ENCODE measurements at places on chromosomes 6 and 20.

GRCh38 chr20:38601216-38602184, at the start of gene ARHGAP40:
Gene ARHGAP40, plus strand, starts transcription at chr20:38601809.
- no peak for DNase-seq

- no peak for DNase-seq
These were observed 21.0 kb downstream of the COL9A1 start for GRCh38 chr6:70281923-70282311.

- DNase-seq: no peak
These were observed 28.6 kb upstream of the ENPP5 start for GRCh38 chr6:46199387-46199786.

- DNase-seq: no peak
These were observed 1.2 kb upstream of the SPATS1 start for GRCh38 chr6:44341095-44341890.

DNA sequence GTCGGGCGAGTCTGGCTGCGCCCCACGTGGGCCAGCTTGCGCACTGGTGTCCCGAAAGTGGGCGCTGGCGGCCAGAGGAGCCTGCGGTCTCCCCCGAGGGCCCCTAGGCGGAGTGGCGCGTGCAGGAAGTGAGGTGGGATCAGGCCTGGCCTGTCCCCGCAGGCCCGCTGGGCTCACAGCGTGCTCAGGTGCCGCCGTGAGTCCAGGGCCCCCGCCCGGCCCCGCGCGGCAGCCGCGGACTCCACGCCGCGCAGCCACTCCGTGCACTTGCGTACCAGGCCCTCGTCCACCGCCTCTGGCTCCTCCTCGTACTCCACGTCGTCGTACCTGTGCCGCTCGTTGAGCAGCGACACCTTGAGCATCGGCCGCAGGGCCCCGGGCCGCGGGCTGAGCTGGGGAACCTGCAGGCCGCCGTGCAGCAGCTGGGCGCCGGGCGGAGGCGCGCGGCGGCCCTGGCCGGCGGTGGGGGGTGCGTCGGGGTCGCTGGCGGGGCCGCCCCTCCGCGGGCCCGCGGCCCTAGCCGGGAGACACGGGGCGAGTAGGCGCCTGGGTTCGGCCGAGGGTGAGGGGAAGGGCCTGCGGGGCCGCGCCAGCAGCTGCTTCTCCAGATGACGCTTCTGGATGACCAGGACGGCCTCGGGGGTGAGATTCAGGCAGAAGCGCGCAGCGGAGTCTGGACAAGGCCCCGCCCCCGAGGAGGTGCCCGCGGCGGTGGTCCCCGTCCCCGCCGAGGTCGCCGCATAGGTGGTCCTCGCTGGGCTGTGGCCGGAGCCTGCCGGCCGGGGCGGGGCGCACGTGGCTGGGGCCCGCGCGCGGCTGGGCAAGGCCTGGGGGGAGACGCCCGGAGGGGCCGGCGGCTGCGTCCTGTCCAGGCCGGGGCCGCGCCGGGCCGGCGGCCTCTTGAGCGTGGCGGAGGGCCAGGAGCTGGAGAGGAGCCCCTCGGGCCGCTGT, 835 bp downstream of the PRR18 start:
- DNase-seq: no peak

DNA sequence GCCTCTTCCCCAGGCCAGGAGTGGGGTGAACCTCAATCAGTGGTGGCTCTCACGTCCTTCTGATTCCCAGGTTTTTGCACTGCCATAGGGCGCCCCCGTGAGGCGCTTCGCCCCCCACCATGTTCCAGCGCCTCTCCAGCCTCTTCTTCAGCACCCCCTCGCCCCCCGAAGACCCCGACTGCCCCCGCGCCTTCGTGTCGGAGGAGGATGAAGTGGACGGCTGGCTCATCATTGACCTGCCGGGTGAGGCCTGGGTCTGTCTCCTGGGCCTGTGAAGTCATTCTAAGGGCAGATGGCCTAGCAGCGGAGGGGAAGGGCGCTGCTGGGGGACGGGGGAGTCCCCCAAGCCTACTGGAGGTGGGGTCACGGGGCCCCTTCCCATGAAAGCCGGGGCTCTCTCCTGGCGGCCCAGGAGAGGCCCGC, 4.5 kb downstream of the TP53INP2 start:
- peak; percentile 38 for DNase-seq

GRCh38 chr6:12903246-12903645, 186.7 kb downstream of the PHACTR1 start:
- DNase-seq: no peak

GRCh38 chr6:39197521-39197920, 31.8 kb downstream of the KCNK5 start:
- DNase-seq: no peak

GRCh38 chr6:109236115-109237076, 141.1 kb downstream of the CEP57L1 start:
- no peak for DNase-seq

GRCh38 chr6:80366051-80366450, 259.6 kb downstream of the BCKDHB start:
- DNase-seq: no peak

DNA sequence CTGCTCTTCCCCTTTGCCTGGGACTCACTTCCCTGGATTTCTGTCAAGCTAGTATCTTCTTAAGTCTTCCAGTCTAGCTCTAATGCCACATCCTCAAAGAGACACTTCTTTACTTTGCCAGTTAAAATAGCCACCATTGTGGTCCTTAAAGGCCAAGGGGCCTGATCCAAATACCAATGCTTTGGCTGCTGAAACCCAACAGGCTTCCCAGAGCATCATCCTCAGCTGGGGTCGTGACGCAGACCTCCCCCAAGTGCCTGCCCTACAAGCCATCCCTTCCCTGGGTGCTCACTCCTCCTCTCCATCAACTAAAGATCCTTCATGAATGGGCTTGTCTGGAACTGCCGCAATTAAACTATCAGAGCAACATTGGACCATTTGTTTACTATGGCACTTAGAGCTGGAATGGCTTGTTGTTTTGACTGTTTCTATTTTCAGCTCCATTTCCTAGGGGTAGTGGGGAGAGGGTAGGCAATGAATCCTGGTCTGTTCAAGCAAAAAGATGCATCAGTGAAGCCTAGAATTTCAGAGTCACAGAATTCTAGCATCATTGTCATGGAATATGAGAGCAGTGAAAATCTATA, 79.6 kb upstream of the SIRPA start:
- no peak for DNase-seq

DNA sequence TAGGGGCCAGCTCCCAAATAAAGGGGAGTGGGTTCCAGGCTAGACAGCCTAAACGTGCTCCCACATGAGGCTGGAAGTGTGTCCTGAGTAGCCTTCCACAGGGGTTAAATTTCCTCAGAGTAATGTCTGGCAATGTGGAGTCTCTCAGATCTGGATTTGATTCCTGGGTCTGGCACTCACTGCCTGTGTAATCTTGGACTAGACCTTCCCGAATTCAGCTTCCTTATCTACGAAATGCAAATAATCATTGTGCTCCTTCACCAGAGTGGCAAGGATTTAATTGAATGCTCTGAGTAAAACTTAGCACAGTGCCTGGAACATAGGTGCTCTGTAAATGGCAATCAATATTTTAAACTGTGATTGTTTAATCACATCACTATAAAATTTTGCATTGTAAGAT, 114.4 kb downstream of the SLX4IP start:
- no peak for DNase-seq

GRCh38 chr6:41970436-41970846, 28.8 kb upstream of the CCND3 start:
- no peak for DNase-seq

- no peak for DNase-seq
These were observed 4.6 kb upstream of the PREX1 start for GRCh38 chr20:48832405-48832730.

- DNase-seq: no peak
These were observed 12.1 kb upstream of the TCF15 start for GRCh38 chr20:622161-622560.

DNA sequence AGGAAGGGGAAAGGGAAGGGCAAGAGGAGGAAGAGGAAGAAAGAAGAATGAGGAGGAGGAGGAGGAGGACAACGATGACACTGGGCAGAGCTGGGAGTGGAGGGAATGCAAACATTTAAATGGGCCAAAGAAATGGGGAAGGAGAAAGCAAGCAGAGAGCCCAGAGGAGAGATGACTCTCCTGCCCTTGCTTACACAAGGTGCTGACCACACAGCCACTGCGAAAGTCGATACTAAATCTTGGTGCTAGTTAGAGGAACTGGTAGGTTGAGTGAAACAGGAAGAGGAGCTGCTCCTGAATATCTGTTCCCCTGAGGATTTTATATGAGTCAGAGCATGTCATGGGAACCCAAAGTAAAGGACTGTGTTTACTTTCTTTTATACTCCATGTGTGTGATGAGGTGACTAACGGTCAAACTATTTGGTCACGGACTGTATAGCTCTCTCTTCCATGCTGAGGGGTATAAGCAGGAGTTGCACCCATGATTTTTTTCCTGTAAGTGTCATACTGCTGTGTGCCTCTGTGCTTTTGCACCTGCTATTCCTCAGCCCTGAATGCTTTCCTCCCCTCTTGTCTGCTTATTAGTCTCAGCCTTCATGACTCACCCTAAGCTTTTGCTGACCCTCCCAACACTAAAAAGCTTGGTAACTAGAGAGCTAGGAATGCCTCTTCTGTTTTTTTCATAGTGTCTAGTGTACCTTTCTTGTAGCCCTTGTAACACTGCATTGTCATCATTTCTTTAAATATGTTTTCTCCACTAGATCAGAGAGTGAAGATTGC, 9.5 kb upstream of the PAQR8 start:
- DNase-seq: no peak

GRCh38 chr20:40654876-40655275, 34.2 kb downstream of the MAFB start:
- DNase-seq: no peak

DNA sequence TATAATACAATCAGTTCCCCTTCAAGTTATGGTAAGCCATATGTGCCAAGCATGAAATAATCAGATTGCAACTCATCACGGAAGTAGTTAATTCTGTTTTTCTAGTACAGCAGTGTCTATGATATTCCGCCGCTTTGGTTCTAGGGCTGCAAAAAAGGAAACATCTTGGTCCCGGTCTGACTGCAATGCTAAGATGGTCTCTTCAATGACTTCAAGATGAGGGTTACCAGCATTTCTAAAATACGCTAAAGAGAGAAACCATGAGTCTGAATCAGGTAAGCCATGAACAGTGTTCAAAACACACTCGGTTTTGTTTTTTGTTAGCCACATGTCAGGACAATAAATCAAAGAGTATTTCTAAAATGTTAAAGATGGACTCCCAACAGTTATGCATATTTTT, 3.2 kb upstream of the ANKRD60 start:
- DNase-seq: no peak

- DNase-seq: no peak
These were observed 78.5 kb downstream of the FARS2 start for GRCh38 chr6:5339786-5340185.

GRCh38 chr6:12228447-12229146, 61.6 kb upstream of the EDN1 start:
- no peak for DNase-seq

DNA sequence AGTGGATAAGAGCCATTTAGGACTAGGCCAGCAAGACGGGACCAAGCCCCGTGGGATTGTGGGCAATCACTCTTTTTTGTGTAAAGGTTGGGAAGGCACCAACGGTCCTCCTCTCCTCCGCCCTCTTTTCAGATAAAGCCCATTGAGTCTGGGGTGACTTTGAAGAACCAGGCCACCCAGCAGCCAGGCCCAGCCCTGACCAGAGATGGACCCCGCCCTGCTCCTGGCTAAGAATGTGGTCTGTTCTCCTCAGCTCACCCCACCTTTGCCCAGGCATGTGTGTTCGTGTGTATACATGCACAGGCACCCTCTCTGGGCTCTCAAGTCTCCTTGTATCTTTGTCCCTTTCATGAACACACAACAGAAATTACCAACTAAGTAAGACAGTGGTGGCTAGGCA, 9.1 kb downstream of the SDC4 start:
- no peak for DNase-seq

GRCh38 chr6:133428295-133428694, 187.1 kb downstream of the EYA4 start:
- no peak for DNase-seq

GRCh38 chr6:121441477-121441876, 6.0 kb downstream of the GJA1 start:
- no peak for DNase-seq

DNA sequence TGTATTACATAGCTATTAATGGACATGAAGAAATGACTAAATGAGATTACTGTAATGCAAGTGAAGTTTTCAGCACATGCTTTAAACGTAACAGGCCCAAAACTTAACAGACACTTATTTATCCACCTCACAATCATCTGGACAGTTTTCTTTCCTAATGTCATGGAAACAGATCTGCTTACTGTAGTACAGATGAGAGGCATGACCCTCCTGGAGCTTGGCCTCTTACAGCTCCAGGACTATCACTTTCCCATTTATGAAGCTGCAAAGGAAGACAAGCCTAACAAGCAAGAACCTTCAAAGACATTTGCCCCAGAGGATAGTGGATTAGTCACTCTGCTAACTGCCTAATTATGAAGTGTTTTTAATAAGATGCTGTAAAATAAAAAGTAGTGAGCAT, 419.3 kb downstream of the PHF3 start:
- no peak for DNase-seq

DNA sequence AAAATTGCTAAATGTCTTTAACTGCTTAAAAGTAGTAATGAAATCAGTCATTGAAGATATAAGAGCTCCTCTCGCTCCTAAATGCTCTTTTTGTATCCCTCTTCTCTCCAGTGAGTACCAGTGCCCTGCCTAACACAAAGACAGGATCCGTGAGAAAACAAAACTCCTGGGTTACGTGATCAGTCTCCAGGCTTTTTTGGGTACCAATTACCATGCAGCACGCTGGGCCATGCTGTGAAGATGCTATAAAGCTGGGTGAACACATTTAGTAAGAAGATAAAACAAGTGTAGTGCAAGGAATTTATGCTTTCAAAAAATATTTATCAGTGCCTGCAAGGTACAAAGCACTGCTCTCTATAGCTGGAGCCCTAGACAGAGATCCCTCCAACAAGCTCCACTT, 66.7 kb downstream of the AGPAT4 start:
- DNase-seq: no peak

- no peak for DNase-seq
These were observed 64.3 kb upstream of the PRSS16 start for GRCh38 chr6:27183060-27183832.

GRCh38 chr6:5871296-5871695, 135.4 kb downstream of the NRN1 start:
- DNase-seq: no peak

DNA sequence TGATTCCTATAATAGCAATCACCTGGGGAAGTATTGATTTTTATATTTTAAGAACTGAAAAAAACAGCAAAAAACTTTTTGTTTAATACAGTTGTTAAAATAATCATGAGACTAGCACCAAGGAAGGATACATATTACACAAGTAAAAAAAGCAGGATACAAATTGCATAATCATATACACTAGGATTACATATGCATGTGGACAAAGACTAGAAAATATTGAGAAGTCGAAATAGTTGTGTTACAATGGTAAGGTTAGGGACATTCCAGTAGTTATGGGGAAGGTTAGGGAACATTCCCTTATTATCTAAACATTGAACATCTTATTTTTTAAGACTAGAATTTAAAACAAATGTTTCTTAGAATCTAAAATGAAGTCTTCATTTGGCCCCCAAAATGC, 9.5 kb downstream of the NUS1 start:
- DNase-seq: no peak

GRCh38 chr6:109514946-109515345, 31.9 kb upstream of the ZBTB24 start:
- DNase-seq: no peak
